ENCODE measurements at places on chromosomes 1 and 21.

GRCh38 chr1:221708076-221708571 lies 33.8 kb downstream of the DUSP10 start:
- no peak for DNase-seq

DNA sequence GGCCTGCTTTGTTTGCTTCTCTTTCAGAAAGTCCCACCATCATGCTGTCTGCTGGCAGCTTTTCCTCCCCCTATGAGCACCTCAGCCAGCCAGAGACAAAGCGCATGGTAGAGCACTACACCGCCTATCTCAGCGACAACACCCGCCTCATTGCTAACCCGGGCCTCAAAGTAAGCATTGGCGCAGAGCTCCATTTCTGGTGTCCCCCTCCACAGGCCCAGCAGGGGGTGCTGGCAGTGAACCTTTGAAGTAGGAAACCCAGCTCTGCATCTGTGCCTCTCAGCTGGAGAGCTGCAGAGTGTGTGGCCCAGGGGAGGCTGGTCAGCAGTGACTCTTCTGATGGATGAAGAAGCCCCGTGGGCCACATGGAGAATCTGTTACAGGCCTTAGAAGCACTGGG lies 81.2 kb upstream of the RAVER2 start:
- no peak for DNase-seq

GRCh38 chr1:38082769-38083263 lies 36.2 kb upstream of the POU3F1 start:
- no peak for DNase-seq

- no peak for DNase-seq
Measured at GRCh38 chr1:59218521-59219236, 78.2 kb upstream of the FGGY start.

DNA sequence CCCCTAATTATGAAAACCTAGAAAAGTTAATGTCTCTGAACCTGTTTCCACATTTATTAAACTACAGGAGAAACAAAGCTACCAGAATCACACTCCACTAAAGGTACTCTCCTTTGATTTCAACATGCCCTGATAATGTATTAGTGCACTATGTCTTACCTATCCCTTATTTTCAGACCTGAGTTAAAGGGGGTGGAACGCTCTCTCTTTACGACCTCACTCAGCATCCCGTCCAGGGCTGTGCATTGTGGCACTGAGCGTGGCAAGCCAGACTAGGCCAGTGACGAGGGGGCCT lies 678 bp downstream of the LSM10 start:
- DNase-seq = no peak

- no peak for DNase-seq
Measured at GRCh38 chr1:229370601-229371021, 27.8 kb upstream of the CCSAP start.

GRCh38 chr1:203406446-203407045 lies 55.6 kb upstream of the FMOD start:
- DNase-seq = peak; percentile 91

DNA sequence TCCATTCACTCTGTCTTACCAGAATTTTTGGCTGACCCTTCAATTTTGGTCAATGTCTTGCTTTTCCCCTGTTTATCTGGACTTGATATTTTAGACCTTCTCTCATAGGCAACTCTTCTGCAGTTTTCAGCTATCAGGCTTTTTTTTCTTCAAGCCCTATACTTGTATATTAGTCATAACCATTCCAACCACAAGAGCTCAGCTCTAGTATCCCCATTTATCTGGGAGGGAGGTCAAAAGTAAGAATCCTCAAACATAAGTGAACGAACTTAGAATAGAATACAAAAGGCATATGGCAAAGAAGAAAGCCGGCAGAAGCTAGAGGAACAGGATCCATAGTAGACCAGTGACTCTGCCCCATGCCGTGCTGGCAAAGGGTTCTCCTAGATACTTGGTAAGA lies 45.9 kb upstream of the TNFSF4 start:
- DNase-seq = no peak

DNA sequence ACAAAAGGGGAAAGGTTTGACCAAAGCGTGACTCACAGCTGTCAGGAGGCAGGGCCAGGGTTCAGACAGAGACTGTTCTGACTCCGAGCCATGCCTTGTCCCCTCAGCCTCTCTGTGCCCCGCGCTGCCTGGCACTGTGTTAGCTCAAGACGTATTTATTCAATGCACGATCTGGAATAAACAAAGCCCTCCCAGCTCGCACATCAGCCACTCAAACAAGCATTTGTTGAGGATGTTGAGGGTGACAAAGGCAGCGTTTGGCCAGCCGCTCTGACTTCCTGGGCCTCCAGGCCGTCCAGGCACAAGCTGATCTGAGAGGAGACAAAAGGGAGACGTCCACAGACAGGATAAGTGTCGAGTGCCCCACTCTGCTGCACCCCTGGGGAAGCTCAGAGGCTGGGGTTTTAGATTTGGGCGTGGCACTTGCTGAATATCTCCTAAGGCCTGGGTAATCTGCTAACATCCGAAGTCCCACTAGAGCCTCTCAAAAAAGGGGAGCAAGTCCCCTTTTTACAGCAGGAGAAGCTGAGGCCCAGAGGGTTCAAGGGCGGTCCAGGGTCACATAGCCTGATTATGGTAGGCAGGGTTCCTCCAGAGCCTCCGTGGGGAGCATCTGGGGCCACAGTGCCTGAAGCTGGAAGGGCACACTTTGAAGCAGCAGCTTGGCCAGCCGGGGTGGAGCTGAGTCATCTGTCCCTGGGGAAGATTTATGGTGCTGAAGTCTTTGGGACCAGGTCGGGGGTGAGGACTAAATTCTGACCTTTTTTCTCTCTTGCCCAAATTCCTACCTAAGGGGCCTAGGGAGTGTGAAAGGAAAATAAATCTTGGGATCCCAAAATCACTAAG lies 95.9 kb downstream of the SPSB1 start:
- no peak for DNase-seq

GRCh38 chr21:23876925-23877558 lies 1730.2 kb downstream of the MRPL39 start:
- DNase-seq = no peak

- no peak for DNase-seq
Measured at GRCh38 chr21:21383126-21383525, 384.9 kb downstream of the NCAM2 start.

DNA sequence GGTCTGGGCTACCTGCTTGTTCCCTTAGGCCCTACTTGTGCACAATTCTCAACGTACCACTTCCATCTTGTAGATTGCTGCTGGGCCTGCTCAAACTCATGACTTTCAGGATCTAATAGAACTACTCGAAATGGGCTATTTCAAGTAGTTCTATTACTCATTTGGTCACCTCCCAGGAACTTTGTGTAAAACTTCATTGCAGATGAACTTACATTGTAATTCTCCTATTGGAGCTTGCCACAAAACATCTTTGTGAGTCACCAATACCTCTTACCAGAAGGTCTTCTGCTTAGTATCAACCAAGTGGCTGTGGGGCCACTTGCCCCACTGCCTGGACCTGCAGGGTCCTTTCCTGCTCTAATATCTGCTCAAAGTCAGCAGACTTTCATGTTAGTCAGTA lies 10.7 kb upstream of the MYOCOS start:
- DNase-seq = no peak

- peak; percentile 68 for DNase-seq
Measured at GRCh38 chr1:1080951-1081310, 6.8 kb upstream of the RNF223 start.

GRCh38 chr1:203112475-203112874 lies 15.1 kb upstream of the ADORA1 start:
- DNase-seq = no peak

- no peak for DNase-seq
Measured at GRCh38 chr1:16195518-16195905, 16.9 kb downstream of the ARHGEF19 start.

DNA sequence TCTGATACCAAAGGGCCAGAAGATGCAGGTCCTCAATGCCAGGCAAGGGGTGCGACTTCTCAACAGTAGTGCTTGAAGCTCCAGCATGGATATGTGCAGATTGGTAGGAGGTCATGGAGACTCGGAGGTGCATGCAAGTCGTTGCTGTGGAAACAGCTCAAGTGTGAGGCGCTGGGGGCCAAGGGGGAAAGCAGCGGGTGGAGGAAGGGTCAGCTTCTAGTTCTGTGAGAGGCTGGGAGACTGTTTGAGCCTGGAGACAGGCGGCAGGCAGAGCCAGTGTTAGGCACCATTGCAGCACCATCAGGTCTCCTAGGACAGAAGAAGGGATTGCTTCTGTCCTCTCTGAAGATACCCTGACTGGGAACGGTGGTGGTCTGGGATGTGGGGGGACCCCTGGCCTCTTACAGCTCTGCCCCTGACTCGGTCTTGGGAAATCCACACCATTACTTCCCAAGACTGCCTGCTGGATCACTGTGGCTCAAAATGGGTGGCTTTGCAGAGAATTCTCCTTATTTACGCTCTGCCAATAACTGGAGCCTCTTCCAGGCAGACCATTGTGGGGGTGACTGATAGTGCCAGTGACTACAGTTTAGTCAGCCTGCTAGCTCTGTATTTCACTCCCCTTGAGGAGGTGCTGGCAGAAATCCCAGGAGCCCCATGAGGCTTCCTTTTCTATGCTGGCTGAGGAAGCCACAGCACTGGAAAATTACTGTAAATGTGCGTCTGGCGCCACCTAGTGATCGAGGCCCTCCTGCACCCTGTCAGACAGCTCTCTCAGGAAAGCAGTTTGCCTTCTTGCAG lies 46.3 kb upstream of the VANGL1 start:
- DNase-seq = peak; percentile 91

DNA sequence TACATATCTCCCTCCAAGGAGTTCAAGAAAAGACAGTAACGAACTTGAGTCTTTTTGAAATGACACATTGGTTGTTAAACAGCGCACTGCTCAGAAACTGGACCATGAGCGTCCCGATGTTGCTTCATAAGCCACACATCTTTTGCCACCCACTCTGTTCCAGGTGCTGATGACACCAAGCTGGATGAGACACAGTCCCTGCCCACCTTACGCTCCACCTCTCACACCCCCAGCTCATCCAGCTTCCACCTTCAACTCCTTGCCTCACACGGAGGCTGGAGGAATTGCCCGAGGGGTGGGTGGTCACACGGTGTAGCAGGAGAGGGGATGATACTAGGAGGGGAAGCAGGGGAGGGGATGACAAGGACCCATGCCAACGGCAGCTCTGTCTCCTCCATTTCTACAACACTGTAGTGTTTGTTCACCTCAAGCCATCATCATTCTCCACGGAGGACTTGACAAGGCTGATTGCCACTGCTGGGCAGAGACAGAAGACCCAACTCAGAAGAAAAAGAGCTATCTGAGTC lies 148.5 kb upstream of the TNR start:
- no peak for DNase-seq

GRCh38 chr1:233566886-233567285 lies 47.0 kb upstream of the KCNK1 start:
- no peak for DNase-seq

- DNase-seq = peak; percentile 65
Measured at GRCh38 chr1:156560585-156561163, 11.7 kb downstream of the IQGAP3 start.

- no peak for DNase-seq
Measured at GRCh38 chr1:81808760-81809159, 8.0 kb downstream of the ADGRL2 start.

DNA sequence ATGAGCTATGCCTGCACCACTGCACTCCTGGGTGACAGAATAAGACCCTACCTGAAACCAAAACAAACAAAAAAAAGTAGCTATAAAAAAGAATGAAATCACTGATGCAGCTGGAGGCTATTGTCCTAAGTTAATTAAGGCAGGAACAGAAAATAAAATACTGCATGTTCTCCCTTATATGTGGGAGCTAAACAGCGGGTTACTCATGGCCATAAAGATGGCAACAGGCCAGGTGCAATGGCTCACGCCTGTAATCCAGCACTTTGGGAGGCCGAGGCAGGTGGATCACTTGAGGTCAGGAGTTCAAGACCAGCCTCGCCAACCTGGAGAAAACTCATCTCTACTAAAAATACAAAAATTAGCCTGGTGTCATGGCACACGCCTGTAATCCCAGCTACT lies 152.7 kb downstream of the PIK3R3 start:
- DNase-seq = no peak

DNA sequence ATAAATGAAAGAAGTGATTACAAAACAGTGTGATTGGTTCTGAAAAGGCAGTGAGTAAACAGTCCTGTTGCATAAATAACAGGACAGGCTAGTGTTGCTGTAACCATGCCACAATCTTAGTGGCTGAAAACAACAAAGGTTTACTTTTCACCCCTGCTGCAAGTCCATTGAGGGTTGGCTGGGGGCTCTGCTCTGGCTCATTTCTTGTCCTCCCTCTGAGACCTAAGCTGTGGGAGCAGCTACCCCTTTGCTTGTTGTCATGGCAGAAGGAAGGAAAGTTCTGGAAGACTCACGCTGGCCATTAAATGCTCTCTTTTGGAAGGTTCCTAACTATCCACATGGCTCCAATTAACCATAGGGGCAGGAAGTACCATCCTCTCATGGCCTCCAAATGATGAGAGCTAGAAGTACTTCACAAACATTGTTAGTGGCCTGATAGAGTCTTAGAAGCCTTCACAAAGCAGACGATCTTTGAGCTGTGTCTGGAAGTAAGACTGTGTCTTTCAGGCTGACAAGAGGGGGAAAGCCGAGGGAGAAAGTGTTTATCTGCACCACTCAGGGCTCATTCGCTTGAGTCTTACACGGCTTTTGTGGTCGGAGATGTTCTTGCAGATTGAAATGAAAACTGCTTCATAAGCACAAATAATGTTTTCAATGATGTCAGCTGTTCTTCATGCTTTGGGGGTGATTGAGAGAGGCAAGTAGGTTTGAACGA lies 11.9 kb downstream of the RCSD1 start:
- DNase-seq = no peak

GRCh38 chr21:43639470-43640353 lies 19.6 kb downstream of the HSF2BP start:
- no peak for DNase-seq

- DNase-seq = peak; percentile 75
Measured at GRCh38 chr1:222454782-222455181, 93.1 kb downstream of the HHIPL2 start.

- peak; percentile 62 for DNase-seq
Measured at GRCh38 chr1:172390683-172391551, 29.6 kb upstream of the C1orf105 start.

GRCh38 chr1:62625415-62625814 lies 28.1 kb downstream of the ANGPTL3 start:
- DNase-seq = no peak

GRCh38 chr21:44487831-44488230 lies 32.5 kb downstream of the LRRC3 start:
- no peak for DNase-seq

- no peak for DNase-seq
Measured at GRCh38 chr1:42657201-42657600, 1.0 kb upstream of the PPIH start.

GRCh38 chr1:212615201-212615470 lies 6.6 kb downstream of the ATF3 start:
- no peak for DNase-seq

GRCh38 chr1:70948396-70949017 lies 99.1 kb downstream of the PTGER3 start:
- no peak for DNase-seq

- no peak for DNase-seq
Measured at GRCh38 chr1:19837866-19838265, 22.8 kb upstream of the RNF186 start.
